Left ventricle myocardium superior (tissue), 1 donor: ENCODE measurements at places on chromosomes 1 and 21. TPM values are rescaled to one million over a fixed set of nuclear protein-coding genes. Genes with fewer than 3 reads are reported as not detected.

- no peak for DNase-seq
Observed at GRCh38 chr21:14711287-14711686, 165.2 kb upstream of the SAMSN1 start.

- no peak for DNase-seq
Observed at GRCh38 chr1:206470692-206471414, 577 bp downstream of the IKBKE start.

- peak; percentile 41 for DNase-seq
Observed at GRCh38 chr1:205446828-205447227, 9.0 kb downstream of the BLACAT1 start.

- DNase-seq, result no peak
Observed at GRCh38 chr1:30900486-30900885, 8.1 kb downstream of the SDC3 start.

GRCh38 chr1:221923929-221924598 lies 182.2 kb upstream of the DUSP10 start:
- no peak for DNase-seq

- DNase-seq, result no peak
Observed at GRCh38 chr1:45842786-45843185, 39.4 kb downstream of the MAST2 start.

- DNase-seq, result peak; percentile 79
Observed at GRCh38 chr1:91712981-91713841, 172.7 kb downstream of the TGFBR3 start.

- no peak for DNase-seq
Observed at GRCh38 chr1:101002551-101002950, 23.0 kb downstream of the DPH5 start.

DNA sequence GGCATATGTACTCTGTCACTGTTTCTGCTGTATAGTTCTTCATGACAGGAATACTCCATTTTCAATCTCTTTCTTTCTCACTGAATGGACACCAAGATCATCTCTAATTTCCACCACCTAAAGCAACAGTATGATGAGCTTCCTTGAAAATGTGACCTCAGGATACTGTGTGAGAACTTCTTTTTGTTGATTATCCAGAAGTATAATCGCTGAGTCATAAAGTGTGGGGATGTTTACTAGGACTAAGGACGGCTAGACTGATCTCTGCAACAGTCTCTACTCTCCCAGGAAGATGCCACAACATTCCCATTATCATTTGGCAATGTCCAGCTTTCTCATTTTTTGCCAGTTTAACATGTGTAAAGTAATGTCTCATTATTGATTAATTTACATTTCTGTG lies 70.3 kb downstream of the TNFSF18 start:
- no peak for DNase-seq

DNA sequence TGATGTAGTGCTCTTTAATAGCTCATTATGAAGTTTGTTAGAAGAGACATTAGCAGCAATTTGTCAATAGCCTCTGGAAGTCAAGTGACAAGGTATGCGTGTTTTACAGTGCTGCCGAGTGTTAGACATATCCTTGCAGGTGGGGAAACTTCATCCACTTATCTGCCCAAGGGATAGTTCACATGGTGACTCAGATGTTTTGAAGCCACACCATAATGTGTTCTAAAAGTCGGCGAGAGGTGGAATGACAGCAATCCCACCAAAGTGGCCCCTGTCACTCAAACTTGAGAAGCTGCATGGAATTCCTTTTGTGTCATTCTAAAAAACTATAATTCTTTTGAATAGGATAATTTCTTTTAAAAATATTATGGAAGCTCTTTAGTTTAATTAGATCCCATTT lies 98.1 kb downstream of the RUNX1 start:
- DNase-seq, result no peak

DNA sequence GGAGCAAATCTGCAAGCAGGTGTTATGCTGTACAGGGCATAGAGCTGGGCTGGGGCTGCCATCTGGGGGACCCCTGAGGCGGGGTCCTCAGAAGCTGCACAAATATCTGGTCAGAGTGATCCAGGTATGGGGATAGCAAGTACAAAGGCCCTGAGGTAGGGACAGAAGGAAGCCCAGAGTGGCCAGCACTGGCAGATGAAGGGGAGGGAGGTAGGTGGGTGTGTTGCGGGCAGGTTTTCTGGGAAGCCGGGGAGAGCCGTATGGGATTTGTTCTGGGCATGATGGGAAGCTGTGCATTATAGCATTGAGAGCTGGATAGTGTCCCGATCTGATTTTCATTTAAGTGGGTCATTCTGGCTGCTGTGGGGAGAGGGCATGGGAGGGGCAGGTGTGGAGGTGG lies 102.7 kb downstream of the ARHGEF10L start:
- no peak for DNase-seq

DNA sequence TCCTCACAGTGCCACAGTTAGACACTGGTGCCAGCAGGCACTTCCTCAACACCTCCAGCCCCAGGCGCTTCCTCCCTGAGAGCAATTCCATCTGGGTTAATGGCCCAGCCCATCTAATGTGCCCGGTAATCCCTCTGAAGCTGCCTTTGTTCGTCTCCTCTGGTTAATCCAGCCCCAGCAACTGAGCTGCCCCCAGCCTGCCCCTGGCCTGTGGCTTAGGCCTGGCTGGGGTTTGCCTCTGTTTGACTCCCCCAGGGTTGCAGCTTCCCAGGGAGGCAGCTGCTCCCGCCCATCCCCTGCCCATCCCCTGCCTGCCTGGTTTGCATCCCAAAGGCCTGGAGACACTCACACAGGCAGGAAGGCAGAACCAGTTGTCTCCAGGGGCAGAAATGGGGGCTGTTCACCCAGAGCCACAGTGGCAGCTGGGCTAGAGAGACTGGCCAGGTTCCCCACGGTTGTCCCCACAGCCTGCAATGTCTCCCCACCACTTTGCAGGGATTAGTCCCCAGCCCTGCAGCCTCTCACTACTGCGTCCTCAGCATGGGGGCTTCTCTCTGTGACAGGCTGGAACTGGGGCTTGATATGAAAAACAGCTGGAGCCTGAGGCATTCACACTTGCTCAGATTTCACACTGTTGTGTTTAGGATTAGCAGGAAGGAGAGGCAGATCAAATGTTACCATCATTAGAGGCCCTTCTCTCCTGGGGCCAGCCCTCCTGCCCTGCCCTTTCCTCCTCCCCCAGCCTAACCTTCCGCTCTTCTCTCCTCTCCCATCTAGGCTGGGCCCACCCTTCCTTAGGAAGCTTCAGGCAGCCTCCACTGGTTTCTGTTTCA lies 120.2 kb downstream of the TLR5 start:
- no peak for DNase-seq

LCE2C gene
- total RNA-seq, result not detected

CLEC20A gene
- total RNA-seq, result not detected

ACTN2 gene
- 2,394 TPM for total RNA-seq

SH2D1B gene
- total RNA-seq, result 0.40 TPM

OR2L2 gene
- 0.05 TPM for total RNA-seq

S100A5 gene
- total RNA-seq, result not detected
